Peyer's patch (tissue), 4 donors: ENCODE measurements at places on chromosomes 16 and 17.

GRCh38 chr16:29678691-29679267, at the start of gene QPRT:
Gene QPRT (plus strand): TSS chr16:29679180. CDS start chr16:29679198, 18 bp downstream.
- peak; percentile 62 for DNase-seq

- DNase-seq, result no peak
Measured at GRCh38 chr17:40962059-40962561, 4.6 kb downstream of the KRT39 start.

DNA sequence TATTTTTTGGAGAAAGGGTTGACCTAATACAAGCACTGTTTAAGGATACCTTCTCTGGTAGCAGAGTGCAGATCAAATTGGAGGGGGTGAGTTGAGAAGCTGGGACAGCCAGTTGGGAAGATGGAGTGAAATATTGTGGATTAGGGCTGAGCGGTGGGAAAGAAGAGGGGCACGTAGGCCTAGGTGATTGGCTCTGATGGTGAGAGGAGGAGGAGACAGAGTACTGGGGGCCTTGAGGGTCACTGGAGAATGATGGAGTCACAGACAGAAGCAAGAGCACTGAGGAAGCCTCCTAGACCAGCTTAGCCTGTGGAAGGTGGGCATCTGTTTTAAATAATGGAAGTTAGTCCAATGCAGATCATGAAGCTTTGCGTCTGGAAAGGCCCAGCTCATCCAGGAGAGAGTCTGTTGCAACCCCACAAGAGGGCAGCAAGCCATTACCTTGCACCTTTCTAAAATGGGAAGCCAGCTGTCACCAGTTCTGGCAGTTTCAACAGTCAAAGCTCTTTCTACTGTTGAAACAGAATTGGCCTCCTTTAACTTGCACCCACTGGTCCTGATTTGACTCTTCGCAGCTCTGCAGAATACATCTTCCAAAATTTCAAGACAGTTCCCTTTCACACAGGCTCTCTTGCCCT, 11.8 kb downstream of the SLC9A5 start:
- no peak for DNase-seq

DNA sequence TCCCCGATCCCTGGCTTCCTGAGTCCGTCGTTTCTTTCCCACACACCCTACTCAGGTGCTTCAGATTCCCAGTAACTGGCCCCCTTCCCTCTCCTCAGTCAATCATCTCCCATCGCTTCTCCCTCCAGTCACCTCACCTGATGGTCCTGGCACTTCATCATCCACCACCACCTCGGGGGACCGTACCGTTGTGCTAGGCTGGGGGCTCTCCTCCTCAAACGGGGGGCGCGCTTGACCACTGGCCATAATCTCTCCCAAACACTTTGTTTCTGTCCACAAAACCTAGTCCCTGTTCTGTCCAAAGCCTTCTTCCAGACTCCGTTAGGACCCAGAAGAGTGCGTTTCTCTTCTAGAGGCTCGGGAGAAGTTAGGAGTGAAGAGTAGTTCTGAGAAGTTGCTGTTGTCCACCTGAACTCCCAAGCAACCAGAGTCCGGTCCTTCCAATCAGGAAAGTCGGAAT, at the start of gene SPDYE4:
Gene SPDYE4, minus strand, starts transcription at position 410 of the 460 bp plus-strand sequence. Its CDS starts 164 bp downstream, at position 246.
- DNase-seq, result no peak

GRCh38 chr17:14827396-14827919, 437.7 kb downstream of the PMP22 start:
- DNase-seq, result no peak

DNA sequence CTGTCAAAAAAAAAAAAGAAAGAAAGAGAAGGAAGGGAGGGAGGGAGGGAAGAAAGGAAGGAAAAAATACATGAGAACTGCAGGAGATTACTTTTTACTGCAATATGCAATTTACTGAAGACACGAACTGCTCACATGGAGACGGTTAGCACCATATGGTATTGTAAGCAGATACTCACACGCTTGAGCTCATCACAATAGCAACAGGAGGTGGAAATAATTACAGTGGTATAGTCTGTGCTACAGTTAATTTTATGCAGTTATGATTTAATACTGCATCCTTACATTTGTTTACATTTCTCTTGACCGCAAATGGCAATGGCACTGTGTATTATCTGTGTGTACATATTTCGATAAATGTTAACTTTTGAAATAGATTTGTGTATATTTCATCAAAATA, 21.4 kb upstream of the SLC46A1 start:
- no peak for DNase-seq

GRCh38 chr17:3915995-3916696, at the start of gene P2RX1:
Gene P2RX1 (minus strand): TSS chr17:3916465. CDS start chr17:3916225, 240 bp downstream.
- no peak for DNase-seq

GRCh38 chr16:10428433-10429168, 42.7 kb downstream of the ATF7IP2 start:
- no peak for DNase-seq

GRCh38 chr16:76213860-76214259, 63.3 kb upstream of the CNTNAP4 start:
- DNase-seq, result no peak

- no peak for DNase-seq
Measured at GRCh38 chr17:57810721-57811637, 38.9 kb downstream of the MRPS23 start.

GRCh38 chr16:64305663-64306062, 816.2 kb downstream of the CDH11 start:
- no peak for DNase-seq
